ENCODE measurements at places on chromosomes 11 and 22.

DNA sequence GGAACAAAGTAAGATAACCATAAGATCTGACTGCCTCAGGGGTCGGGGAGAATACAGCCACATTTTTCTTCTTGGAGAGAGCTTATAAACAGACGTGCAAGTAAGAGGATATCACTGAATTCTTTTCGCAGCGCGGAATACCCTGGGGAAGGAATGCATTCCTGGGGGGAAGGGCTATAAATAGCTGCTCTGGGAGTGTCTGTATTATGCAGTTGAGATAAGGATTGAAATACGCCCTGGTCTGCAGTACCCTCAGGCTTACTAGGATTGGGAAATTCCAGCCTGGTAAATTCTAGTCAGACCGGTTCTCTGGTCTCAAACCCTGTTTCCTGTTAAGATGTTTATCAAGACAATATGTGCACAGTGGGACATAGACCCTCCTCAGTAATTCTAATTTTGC, 1491.7 kb upstream of the RAG2 start:
- no peak for DNase-seq

DNA sequence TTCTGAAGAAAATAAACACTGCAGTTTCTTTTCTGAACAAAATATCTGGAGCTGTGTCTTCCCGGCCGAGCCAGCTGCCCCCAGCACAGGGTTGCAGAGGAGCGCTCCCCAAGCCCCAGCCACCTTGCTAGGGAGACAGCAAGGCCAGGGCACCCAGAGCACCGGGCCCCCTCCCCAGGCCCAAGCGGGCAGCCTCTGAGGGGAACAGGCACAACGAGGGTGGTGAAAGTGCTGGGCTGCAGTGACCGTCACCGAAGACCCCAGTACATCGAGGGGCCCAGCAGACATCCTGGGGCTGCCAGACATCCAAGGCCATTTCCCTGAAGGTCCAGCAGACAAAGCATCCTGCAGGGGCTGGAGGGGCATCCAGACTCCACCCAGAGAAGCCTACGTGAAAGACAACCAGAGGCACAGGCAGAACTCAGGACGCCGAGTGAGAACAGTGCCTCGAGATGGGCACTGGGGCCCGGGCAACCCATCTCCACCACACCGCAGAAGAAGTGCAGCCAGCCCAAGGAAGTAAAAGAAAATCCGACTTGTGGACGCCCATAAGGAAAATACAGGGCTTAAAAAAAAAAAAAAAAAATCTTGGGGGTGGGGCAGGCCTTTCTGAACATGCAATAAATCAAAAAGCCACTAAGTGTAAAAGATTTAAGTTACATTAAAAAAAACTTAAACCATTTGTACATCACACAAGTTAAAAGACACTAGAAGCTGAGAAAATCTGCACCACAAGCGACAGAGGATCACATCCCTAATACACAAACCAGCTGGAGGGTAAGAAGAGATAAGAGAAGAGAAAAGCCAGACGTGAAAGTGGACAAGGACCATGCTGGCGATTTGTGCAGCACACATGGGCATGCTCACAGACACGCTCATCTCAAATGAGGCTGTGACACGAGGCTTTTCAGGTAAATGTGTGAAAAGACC, 36.0 kb upstream of the COMT start:
- DNase-seq = no peak

DNA sequence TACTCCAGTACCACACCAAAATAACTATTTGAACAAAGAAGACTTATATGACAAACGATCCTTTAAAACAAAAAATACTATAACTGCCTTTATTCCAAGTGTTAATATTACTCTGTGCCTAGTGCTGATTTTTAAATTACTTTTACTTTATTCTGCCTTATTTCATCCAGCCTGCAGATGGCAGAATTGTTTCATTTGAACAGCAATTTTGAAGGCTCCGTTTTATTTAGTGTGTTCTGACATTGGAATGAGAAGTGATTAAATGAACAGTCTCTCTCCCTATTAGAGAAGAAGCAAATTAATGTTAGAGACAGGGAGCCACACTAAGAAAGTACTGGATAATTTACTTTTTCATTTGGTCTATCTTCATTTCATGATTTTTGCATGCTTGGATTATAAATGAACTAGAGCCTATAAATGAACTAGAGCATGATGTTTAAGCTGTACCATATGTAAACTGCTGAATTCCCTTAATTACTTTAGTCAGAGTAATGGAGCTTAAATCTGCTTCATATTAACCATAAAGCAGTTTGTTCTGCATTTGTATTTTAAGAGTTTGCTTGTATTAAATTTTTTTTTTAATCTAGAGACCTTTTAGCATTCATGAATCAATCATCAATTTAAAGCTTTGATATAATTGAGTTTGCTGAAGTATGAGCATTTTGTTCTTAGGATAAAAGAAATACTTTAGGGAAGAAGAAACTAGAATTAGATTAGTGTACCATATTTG, 9.8 kb downstream of the PDHX start:
- no peak for DNase-seq

DNA sequence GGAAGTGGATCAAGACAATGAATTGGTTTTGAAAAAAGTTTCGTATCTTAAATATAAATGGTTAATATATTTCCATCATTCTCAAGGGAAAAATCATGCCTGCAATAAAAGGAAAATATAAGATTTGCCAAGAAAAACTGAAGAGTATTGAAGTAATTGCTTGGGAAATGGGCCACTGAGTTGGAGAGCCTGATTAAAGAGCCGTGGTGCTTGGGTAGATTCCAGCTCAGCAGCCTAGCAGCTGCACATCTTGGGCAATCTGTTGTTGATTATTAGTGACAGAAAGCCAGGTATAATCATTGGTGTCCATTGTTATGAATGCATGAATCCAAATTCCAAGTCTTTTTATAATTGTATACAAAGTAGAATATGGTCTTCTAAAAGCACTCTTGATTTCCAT, 800.9 kb upstream of the CHORDC1 start:
- no peak for DNase-seq

DNA sequence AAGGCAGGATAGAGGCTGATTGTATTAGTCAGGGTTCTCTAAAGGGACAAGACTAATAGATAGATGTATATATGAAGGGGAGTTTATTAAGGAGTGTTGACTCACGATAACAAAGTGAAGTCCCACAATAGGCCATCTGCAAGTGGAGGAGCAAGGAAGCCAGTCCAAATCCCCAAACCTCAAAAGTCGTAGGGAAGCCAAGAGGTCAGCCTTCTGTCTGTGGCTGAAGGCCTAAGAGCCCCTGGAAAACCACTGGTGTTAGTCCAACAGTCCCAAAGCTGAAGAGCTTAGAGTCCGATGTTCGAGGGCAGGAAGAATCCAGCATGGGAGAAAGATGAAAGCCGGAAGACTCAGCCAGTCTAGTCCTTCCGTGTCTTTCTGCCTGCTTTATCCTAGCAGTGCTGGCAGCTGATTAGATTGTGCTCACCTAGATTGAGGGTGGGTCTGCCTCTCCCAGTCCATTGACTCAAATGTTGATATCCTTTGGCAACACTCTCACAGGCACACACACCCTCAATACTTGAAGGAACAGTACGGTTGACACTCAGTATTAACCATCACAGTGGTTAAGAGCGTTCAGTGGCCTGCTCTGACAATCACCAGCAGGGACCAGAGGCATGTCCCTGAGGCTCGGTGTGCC, 135.6 kb downstream of the CSNK2A3 start:
- no peak for DNase-seq

DNA sequence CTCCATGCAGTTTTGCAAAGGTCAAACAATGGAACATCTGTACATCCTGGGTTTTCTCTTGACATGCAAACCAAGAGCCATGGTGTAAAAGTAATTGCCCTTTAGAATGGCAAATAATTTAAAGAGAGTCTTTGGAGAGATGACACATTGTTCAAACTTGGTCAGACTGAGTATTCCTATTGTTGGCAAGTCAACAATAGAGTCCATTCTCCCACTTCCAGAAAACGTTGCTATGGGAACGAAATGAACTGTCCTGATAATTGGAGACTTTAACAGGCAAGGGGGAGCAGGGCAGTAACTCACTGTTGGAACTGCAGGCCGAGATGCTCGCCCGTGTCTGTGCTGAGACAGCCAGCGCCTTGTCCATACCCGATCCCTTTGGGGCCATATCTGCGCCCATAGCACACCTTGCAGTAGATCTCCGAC, 13.9 kb downstream of the CSRP3 start:
- DNase-seq = no peak

GRCh38 chr11:27861706-27862430, 161.6 kb upstream of the BDNF start:
- DNase-seq = no peak
